ENCODE measurements at places on chromosomes 16 and 17. TPM values are rescaled to one million over a fixed set of nuclear protein-coding genes. Genes with fewer than 3 reads are reported as not detected.

CNGB1 gene
- total RNA-seq, result not detected

- H3K4me3 ChIP-seq, result no peak overlapping the region
- peaks cover 16% of the 10 kb centered on the region for H3K27me3 ChIP-seq
- peaks cover 9% of the 10 kb centered on the region for H3K36me3 ChIP-seq
- no peak overlapping the region for H3K27ac ChIP-seq
- no peak for DNase-seq
Observed at GRCh38 chr17:7849751-7850504, 4.9 kb upstream of the TMEM88 start.

- no peak for DNase-seq
- no peaks in the 10 kb centered on the region for H3K27me3 ChIP-seq
- no peaks in the 10 kb centered on the region for H3K36me3 ChIP-seq
- H3K27ac ChIP-seq, result no peak overlapping the region
Observed at GRCh38 chr17:75508931-75509361, 6.4 kb downstream of the CASKIN2 start.

DNA sequence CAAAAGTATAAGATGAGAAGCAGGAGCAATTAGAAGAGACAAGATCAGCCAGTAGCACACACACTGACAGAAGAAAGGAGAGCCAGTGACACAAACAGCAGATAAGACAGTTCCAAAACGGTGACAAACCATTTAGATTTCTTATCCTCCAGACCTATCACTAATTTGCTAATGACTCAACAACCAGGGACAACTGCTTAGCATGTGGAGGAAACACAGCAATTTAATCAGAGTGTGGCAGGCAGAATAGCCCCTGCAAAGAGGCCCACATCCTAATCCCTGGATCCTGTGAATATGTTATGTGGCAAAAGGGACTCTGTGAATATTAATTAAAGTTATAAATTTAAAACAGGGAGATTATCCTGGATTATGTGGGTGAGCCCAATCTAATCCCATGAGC lies 81.1 kb downstream of the CACNG1 start:
- H3K4me1 ChIP-seq, result no peaks in the 10 kb centered on the region
- no peak overlapping the region for H3K27ac ChIP-seq
- H3K27me3 ChIP-seq, result no peaks in the 10 kb centered on the region
- H3K36me3 ChIP-seq, result no peaks in the 10 kb centered on the region
- no peak overlapping the region for H3K4me3 ChIP-seq
- no peak for DNase-seq

- H3K27ac ChIP-seq, result no peak overlapping the region
- H3K4me1 ChIP-seq, result peaks cover 4% of the 10 kb centered on the region
- no peaks in the 10 kb centered on the region for H3K27me3 ChIP-seq
- no peak overlapping the region for H3K4me3 ChIP-seq
- no peaks in the 10 kb centered on the region for H3K36me3 ChIP-seq
Observed at GRCh38 chr17:72423718-72424117, 302.9 kb downstream of the SOX9 start.

All from neural progenitor cell (in vitro differentiated cells).